Stimulated activated CD8-positive, alpha-beta memory T cell treated with anti-CD3 and anti-CD28 coated beads, Interleukin-7, amount 100 ng/mL, for 1 hour (primary cell): ENCODE measurements at places on chromosomes 2 and 18.

GRCh38 chr18:78072375-78072774, 822.7 kb downstream of the GALR1 start:
- no peak for DNase-seq

DNA sequence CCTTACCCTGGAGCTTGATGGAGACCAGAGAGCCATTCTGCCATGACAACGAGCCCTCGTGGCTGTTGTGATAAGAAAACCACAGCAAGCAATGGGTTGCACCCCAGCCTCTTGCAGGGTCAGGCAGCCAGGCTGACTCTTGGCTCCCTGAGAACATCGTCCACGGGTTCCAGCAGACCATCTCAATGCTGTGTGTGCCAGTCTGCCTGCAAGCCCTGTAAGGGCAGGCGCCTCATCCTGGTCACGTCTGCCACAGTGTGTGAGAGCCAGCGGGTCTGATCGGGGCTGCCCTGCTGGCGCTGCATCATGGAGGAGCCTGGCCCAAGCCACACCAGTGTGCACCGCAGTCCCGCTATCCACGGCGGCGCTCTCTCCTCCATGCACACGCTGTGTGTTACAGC, 71.0 kb upstream of the MGAT4A start:
- DNase-seq: no peak

DNA sequence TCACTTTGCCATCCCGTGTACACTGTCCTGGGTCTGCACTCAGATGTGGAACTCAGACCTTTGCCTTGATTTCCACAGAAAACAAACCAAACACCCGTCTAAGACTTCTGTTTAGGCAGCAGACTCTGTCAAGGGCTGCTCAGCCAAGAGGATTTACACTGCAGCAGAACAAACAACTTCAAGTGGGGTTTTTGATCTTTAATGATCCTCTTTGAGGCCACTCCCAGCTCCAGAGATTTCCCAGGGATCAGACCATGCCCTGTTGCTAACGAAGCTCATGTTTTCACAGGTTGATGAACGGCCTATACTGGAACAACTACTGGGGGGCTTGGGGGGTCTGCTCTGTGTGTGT, 52.5 kb upstream of the LGALSL start:
- no peak for DNase-seq

DNA sequence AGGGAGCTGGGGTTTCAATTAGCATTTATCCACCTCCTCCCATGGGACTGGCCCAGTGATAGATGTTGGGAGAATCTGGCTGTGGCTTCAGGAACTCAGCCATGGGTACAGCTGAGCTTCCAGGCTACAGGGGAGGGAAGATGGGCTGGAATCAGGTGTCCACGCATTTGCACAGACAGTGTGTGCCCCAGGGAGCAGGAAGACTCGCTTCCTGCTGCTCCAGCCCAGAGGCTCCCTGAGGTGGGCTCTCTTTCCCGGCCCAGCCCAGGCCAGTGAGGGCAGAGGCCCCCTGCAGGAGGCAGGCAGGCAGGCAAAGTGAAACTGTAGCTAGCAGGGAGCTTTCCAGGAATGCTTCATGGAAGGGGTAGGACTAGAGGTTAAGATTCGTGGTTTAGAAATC, 28.7 kb downstream of the DYSF start:
- no peak for DNase-seq

DNA sequence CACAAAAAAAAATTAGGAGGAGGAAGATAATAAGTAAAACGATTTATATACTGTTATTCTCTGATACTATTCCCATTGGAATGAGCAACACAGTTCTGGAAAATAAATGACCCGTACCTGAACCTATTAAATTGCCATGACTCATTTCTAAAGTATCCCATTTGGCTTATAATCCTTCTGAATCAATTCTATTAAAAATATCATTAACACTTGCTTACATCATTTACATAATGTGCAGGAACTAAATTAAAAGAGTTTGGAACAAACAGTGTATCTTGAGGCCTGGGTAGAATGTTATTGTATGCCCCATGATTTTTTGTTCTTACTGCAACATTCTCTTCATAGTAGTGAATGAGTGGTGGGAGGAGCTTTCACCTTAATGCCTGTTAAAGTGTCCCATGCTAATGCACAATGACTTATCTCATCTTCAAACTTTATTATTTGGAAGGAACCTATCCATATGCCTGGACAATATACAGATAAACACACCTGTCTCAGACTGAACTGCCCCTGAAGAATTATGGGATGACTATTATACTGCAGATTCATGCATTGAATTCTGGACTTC, 549.9 kb upstream of the ACVR2A start:
- DNase-seq: no peak

DNA sequence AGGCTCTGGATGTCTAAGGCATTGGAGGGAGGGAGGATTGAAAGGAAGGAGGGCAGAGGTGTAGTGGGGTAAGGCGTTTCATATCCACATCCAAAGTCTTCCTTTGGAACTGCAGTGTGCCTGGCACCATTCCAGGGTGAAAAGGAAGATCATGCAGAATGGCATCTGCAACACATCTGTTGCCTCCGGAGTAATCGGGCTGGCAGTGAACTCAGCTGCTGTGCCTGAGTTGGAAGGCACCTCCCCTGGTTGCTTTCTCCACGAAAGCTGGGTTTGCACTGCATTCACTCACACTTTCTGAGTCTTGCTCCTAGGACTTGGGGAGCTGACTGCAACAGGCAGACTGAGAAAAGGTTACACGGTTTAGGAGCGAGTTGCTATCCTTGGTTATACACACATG, 30.3 kb upstream of the SEC11C start:
- DNase-seq: no peak

- DNase-seq: no peak
Measured at GRCh38 chr2:105937498-105938097, 192.9 kb downstream of the NCK2 start.

DNA sequence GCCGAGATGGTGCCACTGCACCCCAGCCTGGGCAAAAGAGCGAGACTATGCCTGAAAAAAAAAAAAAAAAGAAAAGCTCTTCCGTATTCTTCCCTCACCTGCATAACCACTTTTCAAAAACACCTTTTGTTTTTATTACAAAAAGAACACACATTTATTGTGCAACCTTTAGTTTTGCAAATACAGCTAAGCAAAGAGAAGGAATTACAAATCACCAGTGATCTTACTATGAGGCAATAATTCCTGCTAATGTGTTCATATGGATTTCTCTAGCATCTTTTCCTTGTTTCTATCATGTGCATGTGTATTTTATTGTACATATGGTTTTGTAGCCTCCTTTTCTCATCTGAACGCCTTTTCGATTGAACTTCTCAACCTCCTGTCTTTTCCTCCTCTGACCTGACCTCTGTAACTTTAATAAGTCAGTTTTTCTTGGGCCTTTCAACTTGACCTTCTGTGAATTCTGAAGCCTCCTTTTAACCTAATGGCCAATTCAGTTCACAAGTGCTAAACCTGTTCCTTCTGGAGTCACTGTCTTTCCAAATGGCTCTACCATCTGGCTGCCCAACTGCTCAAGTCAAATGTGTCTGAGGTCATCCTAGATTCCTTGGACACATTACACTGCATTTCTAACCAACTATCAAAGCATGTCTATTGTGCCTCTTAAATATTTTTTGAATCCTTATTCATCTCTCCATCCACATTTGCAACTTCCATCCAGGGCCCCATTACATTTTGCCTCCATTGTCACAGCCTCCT, 59.1 kb upstream of the DAPL1 start:
- DNase-seq: no peak

- no peak for DNase-seq
Measured at GRCh38 chr18:5175378-5175777, 21.7 kb downstream of the AKAIN1 start.
